ENCODE measurements at places on chromosomes 12 and 14.
A peak's percentile ranks its signal among the peaks of the same experiment; 100 is the strongest.

DNA sequence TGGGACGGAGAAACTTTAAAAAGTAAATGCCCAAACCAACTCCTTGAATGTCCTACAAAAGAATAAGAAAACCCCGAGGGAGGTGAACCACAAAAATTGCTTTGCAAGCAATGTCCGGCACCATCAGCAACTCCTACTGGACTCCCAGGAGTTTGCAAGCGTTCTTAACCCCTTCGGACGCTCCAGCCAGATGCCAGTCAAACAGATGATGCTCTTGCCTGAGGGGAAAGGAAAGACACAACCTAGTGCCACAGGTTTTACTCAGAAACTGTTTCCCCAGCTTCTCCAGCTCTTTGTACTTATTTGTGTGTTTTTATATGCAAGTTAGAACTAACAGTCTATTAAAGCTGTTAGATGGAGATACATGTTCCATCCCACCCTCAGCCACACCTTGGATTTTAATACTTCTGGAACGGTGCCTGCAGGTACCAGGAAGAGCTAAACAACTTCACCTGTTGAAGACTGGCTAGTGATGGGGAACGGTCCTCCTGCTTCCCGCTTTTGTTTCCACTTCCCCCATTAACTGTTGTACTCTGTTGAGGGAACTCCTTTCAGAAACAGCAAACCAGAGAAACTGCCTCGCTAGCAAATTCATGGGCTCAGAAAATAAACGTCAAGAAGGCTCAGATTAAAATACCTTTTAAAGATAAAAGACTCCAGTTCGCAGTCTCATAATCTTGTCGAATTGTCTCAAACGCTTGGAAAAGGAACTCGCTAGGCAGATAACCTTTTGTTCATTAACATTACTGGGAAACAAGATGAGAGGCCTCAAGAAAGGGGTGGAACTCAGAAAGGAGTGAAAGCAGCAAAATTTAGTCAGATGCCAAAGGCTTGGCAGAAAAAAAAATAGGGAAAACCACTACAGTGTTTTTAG, 1.1 kb upstream of the FERMT2 start:
- DNase-seq = no peak

DNA sequence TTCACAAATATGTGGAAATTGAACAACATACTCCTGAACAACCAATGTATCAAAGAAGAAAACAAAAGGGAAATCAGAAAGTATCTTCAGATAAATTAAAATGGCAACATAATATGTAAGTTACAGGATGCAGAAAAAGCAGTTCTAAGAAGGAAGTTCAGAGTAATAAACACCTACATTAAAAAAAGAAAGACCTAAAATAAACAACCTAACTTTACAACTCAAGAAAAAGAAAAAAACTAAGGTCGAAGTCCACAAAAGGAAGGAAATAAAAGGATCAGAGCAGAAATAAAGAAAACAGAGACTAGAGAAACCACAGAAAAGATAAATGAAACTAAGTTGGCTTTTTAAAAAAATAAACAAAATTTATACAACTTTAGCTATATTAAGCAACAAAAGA, 59.2 kb downstream of the EGLN3 start:
- DNase-seq = no peak

DNA sequence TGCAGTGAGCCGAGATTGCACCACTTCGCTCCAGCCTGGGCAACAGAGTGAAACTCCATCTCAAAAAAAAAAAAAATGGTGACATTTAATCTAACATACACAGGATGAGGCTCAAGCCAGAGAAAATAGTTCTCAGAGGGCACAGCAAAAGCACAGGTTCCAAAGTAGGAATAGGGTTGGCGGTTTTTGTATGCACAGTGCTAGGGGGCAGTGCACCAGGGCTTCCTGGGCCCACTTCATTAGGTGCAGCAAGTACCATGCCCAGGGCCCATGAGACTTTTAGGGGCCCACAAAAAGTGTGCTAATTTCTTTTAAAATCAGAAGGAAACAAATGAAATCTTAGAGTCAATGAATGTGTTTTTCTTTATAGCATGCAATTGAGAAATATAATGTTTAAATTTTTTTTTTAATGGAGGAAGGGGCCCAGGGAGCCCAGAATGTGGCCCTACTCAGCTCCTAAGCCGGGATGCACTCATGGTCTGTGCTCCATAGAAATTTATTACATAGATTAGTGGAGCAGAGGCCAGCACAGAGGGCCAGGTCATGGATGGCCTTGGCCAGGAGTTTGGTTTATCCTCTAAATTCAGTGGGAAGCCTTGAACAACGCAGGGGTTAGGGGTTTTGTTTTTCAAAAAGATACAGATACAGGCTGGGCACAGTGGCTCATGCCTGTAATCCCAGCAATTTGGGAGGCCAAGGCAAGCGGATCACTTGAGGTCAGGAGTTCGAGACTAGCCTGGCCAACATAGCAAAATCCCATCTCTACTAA, 2.3 kb downstream of the AK7 start:
- DNase-seq = no peak

GRCh38 chr14:32472076-32472475, 143.0 kb downstream of the AKAP6 start:
- DNase-seq = no peak

- no peak for DNase-seq
These were observed 63.9 kb downstream of the AACS start for GRCh38 chr12:125129179-125129571.

DNA sequence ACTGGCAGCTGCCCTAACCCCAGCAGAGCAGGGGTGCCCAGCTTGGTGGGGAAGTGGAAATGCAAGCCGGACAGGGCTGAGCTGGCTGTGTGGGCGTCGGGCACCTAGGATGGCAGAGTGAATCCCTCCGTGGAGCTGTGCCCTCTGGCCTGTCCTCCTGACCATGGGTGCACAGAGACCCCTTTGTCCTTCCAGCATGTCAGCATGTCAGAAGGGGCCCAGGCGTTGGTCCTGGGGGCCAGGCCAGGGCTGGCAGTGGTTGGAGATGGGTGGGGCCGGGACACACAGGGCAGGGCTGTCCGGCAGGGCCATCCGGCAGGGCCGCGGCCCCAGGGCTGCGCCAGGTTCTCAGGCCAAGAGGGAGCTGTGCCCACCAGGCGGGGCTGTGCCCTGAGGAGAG, 8.8 kb upstream of the TEX22 start:
- no peak for DNase-seq

- no peak for DNase-seq
These were observed 108.8 kb downstream of the ETNK1 start for GRCh38 chr12:22733756-22734155.

DNA sequence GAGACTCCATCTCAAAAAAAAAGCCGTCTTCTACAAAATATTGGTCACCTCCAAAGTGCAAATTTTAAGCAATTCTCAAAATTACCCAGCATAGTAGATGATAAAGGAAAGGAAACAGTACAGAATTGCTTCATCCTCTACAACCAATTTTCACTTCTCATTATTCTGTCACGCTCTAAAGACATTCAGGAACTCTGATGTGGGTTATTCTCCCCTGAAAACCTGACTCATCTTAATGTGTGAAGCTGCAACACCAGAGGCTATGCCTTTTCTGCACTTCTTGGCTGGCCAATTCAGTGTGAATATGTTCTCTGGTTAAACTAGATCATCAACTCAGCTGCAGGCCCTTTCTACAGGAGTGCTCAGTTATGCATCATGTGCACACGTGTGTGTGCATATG, 11.0 kb downstream of the PTGER2 start:
- no peak for DNase-seq

GRCh38 chr12:40063414-40063813, 42.5 kb downstream of the SLC2A13 start:
- no peak for DNase-seq

- DNase-seq = no peak
These were observed 1715.0 kb upstream of the FLRT2 start for GRCh38 chr14:83814896-83815295.

DNA sequence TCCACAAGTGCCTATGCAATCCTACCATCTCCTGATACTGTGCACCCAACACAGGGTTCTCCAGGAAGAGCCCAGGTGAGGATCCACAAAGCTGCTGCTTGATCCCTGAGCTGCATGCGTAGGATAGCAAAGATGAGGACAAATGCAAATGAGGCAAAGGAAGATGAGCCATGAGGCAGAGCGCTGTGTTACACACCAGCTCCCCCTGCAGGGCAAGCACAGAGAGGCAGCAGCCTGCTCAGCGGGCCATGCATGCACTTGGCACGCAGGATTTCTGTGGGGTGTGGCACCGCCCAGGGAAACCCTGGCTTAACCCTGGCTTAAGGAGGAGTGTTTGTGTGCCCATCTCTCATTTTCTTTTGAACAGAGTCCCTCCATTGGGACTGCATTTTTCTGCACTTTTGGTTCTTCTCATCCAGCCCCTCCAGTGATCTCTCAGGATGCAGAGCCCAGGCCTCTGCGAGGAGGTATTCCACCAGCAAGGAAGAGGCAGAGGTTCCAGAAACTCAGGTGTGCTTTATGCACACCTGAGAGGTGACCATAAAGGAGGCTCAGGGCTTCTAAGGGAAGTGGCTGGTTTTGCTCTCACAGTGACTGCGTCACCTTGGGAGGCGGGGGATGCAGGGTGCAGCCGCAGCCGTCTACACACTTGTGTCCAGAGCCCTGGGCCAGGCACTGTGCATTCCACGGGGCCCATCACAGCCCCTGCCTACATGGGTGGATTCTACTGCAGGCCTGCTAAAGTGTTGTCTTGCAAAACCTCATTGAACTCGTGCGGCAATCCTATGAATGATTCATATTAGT, 973.3 kb upstream of the TMEM132C start:
- DNase-seq = no peak

GRCh38 chr14:29643433-29644211, 284.0 kb downstream of the PRKD1 start:
- no peak for DNase-seq

DNA sequence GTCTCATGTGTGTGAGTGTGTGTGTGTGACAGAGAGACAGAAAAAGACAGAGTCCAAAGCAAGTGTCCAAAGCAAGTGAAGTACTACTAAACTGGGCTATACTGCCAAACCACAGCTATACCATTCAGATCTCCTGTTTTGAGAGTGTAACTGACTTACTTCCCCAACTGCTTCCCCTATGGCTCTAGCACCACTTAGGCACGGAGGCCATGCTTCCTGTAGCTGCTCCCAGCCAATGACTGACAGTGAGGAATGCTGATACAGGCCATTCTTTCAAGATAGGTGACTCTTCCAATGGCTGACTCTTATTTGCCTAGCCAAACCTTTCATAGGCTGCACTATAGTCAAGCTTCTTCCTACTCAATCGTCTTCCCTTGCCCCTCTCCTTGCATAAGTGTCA, 393.2 kb downstream of the BCAT1 start:
- no peak for DNase-seq

- no peak for DNase-seq
These were observed 6.0 kb downstream of the HEATR5A start for GRCh38 chr14:31414190-31414833.

DNA sequence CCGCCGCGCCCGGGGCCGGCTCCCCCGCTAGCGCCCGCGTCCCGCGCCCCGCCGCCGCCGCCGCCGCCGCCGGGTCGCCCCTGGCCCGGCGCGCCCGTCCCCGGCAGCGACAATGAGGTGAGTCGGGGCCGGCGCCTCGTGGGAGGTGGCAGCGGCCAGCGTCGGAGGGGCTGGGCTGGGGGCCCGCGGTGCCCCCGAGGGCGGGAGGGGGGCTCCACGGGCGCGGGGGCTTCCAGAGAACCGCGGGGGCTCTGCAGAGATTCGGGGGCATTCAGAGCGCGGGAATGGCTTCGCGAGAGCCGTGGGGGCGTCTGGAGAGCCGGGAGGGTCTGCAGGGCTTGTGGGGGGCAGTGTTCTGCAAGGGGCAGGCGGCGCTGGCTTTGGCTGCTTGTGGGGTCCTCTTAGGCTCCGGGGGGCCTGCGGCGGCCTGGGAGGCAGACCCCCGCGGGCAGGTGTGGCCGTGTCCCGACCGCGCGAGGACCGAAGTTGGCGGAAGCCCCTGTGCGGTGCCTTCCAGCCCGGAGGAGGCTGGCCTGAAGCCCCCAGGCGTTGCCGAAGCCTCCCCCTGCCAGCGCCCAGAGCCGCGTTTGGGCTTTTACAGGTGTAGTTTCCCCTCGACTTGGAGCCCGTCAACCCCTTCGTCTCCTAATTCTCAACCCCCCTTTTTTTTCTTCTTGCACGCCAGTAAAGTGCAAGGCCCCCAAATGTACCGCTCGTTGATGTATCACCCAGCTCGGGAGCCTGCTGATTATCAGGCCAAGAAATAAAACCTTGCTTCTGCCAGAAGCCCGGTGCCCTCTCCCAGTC, 93.1 kb upstream of the EVL start:
- DNase-seq = no peak

- DNase-seq = peak; percentile 90
These were observed 12.4 kb downstream of the FAM181A start for GRCh38 chr14:93939304-93940229.

GRCh38 chr12:81944886-81945285, 185.7 kb upstream of the PPFIA2 start:
- DNase-seq = no peak

DNA sequence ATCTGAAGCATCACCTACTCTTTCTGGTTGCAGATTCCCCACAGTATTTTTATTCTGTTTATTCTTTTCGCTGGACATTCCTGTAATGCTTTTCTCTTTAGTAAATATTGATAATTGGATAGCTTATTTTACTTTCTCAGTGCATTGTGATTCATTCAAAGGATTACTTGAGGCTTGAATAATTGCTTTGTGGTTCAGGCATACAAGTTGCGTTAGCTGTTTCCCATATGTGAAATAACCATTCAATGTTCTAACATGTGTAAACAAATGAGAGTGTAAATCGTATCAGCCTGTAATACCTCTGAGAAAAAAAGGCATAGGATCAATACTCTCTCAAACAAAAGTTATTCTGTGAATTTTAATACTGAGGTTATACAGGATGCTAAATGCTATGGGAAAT, 1004.2 kb upstream of the SEL1L start:
- no peak for DNase-seq

DNA sequence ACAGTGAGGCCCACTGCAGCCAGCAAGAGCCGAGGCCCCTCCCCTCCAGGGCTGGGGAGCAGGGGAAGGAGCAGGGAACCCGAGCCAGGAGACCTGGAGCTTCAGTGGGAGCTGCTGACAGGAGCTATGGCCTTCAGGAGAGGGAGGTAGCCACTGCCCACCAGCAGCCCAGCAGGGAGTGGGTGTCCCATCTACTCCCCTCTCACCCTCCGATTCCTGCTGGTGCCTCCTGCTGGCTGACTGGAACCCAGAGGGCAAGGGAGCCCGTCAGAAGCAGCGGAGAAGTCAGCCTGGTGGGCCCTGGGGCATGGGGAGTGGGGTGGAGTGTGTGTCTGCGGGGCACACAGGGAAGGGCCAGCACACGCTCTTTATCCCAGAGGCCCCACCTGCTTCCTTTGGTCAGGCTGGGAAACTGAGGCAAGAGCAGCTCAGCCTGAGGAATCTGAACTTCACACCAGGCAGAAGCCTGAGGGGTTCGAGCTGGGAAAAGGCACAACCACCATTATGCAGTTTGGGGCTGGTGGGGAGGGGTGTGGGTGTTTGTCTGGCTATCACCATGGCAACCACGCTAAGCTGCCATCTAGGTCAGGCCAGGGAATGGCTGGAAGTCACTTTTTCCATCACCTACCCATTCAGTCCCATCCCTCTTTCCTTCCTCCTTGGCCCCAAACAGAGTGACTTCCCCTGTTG, 36.8 kb upstream of the PLEKHG6 start:
- no peak for DNase-seq

- no peak for DNase-seq
These were observed 39.2 kb upstream of the P2RX7 start for GRCh38 chr12:121093487-121093891.
